ENCODE measurements at places on chromosomes 5 and 9.

GRCh38 chr5:32201122-32201753, 27.1 kb upstream of the GOLPH3 start:
- no peak for DNase-seq

DNA sequence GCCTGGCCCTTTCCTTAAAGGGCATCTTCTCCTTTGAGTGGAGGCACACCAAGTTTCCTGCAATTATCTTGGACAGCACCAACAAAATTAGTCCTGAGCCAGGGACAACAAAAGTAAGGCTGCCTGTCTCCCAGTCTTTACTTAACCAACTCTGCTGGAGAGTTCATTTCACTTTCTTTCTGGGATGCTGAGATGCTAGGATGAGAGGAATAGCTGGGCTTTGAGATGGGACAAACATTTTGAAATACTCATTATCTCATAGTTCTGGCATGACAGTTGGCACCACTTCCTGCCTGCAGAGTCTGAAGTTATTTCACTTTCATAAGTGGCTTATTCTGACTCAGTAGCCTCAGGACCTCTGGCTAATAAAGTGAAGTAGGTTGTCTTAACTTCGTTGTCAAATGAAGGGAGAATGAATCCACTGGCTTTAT, 157.0 kb downstream of the C9orf152 start:
- DNase-seq: no peak

GRCh38 chr5:139422307-139422893, 16.9 kb downstream of the DNAJC18 start:
- DNase-seq: peak; percentile 54

DNA sequence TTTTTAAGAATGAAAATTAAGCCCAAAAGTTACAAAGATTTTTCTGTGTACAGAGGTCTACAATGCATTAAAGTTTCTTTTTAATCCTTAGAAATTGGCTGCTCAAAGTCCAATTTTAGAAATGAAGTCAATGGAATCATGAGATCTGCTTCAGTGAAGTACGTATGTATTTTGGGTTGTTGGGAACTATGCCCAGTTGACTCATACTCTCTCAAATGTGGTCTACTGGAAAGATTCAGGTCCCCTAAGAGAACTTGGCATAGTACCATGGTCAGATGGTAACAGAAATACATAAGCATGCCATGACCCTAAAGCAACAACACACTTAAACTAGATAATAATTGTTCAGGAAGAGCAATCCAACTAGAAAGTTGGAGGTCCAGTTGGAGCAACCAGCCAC, 23.0 kb downstream of the FBLL1 start:
- no peak for DNase-seq

DNA sequence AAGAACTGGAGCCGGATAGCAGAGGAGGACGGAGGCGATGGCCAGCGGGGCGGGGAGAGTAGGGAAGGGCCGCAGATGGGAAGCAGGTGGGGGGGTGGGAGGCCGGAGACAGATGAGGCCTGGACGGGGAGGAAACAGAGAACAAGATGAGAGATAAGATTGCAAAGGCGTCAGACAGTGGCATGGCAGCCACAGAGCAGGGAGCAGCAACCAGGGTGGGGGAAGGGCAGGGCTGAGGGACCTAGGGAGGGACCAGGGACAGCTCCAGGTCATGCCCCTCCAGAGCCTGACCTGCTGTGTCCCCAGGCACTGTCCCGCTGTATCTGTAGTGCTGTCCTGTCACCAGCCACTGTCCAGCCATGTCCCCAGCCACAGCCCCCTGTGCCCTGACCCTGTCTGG, 49.6 kb upstream of the LMX1B start:
- no peak for DNase-seq

DNA sequence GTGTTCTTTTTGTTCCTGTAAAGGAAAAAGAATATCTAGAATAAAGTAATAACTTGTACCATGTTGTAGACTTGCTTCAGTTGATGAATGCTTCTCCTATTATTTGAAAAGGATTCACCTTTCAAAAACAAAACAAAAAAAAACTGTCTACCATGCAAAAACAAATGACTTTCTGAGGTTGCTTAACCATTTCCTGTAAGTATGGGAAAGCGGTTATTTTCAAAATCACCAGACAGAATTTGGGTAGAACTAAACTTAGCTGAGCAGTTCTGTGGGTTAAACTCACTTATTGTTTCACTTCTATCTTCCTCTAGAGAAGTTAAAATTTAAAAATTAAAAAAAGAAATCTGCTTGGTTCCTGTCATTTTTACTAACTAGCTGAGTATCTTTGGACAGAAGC, 25.2 kb downstream of the LNPEP start:
- DNase-seq: no peak

DNA sequence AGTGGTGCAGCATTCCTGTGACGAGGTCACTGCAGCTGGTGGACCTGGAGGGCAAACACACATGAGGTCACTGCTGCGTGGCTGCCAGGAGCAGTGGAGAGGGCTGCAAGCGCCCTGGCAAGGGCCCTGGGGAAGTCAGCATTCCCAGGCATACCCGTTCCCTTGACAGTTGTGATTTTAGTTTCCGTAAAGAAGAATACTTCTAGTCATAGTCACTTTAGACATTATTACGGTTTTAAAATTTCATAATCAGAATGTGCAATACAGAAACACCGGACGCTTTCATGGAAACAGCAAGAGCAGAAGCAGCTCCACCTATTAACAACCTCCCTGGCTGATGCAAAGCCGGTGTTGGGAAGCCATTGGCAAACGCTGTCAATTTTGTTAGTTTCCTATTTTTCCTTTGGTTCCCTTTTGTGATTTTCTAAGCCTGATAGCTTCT, 129.8 kb downstream of the GADD45G start:
- DNase-seq: no peak

DNA sequence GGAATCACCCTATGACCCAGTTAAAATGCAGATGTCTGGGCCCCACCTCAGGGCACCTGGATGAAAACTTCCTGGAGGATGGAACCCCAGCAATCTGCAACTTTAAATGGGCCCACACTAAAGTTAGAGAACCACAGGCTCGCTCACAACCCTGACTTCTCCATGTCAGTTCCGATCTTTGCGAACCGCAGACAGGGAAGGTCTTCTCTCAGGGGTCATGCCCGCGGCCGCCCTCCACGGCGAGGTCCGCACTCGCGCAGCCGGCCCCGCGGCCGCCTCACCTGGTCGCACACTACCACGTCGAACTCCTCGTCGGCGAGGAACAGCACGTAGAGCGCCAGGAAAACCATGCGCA, 499 bp downstream of the ALG2 start:
- no peak for DNase-seq

GRCh38 chr5:76617229-76617628, 6.0 kb downstream of the F2RL2 start:
- no peak for DNase-seq

DNA sequence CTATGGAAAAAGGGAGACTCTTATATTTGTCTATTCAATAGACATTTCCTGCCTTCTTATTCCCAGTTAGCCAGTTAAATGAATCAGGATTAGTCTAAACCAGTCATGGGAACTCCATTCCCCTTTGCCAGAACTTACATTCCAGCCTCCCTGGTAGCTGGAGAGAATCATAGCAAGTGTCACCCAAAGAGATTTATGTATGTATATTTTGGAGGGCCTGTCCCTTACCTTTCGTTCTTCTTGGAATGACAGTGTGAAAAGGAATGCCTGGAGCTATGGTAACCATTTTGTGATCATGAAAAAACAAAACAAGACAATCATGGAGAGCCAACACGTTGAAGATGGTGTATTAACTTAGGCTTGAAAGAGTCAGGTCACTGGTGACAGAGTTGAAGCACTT, 627.7 kb downstream of the CCDC171 start:
- no peak for DNase-seq

- no peak for DNase-seq
These were observed 12.5 kb downstream of the NR3C1 start for GRCh38 chr5:143390941-143391340.

GRCh38 chr9:93003552-93004407, 54.7 kb upstream of the SUSD3 start:
- peak; percentile 86 for DNase-seq

DNA sequence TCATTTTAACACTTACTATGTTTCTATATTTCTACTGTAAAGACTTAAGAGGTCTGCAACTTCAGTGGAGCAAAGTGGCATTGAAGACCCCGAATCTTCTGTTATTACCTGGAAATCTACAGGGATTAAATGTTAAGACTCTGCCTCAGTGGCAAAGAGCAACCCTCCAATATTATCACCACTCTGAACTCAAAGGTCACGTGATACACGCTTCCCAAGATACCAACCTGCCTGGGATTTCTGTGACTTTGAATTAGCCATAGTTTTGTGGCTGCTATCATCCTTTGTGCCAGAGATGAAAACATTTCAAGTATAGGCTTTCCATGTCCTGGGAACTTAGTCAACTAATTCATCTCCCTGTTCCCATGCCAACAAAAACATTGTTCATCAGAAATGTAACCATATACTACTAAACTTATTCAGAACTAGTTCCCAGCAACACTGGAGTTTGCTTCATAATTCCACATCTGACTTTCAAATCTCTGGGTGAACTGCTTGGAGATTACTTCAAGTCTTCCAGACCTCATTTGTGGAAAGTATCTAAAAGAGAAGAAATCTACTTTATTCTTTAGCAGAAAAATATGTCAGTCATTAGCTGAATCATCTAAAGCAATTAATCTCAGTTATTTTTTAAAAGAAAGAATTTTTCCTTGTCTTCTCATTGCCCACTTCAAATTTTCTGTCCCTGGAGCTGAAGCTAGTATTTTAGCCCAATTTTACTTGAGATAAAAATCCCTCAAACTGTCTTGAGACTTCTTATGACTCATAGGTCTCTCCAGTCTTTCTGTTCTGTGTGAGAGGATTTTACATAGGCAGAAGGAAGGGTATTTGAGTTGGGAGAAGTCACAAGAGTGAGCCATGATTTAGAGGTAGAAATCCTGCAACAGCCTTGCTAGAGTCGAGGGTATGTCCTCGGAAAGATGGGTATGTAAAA, 83.0 kb downstream of the ZNF462 start:
- DNase-seq: no peak

DNA sequence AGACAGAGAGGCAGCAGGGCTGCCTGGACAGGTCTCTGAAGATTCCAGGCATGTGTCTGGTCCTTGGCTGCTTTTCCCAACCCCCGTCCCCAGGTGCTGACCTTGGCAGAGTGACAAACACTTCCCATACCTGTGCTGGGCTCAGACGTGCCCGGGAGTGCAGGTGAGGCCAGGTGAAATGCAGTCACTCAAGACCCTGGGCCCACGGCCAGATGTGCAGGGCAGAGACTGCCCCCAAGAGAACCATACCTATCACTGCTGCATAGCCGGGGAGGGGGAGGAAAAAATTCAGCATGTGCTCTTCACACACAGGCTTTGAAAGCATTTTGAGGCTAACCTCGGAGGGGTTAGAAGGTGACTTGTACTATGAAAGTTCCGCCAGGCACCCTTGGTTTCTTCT, 22.6 kb downstream of the CCNJL start:
- peak; percentile 13 for DNase-seq

DNA sequence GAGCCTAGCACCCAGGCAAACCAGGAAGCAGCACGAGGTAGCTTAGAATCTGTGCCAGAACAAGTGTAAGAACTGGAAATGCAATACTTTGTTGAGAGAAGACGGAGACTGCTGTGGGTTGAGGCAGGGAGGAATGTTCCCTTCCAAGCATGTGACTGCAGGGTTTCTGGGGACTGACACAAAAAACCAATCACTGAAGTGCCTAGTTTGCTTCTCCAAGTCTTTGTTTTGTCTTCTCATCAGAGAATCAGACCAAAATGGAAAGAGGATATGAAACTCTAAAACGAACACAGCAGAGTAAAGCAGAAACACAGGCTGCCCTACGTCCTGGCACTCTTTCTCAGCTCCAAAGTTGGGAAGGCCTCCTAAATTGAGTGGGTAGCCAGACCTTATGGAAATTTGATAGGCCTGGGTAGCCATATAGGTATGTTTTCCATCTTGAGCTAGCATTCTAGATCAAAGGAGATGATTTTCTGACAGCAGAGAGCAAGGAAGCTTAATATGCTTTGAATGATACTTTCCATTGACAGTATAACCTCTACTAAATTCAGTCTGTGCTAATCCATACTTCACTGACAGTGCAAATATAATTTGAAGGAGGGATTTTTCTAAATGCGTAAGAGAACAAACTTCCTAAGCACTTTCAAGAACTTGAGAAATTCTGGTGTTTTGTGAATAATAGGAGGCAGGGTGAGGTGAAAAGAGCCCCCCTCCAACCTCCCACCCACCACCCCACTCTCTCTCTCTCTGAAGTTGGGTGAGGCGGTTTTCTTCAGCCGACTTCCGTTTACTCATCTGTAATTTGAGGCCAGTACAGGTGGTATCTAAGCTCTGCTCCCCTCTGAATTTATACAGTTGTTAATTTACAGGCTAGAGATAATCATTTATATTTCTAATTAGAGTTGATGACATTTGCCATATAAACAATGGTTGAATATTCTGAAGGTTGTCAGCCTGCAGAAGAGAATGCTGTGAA, 5.5 kb downstream of the ADRB2 start:
- no peak for DNase-seq

DNA sequence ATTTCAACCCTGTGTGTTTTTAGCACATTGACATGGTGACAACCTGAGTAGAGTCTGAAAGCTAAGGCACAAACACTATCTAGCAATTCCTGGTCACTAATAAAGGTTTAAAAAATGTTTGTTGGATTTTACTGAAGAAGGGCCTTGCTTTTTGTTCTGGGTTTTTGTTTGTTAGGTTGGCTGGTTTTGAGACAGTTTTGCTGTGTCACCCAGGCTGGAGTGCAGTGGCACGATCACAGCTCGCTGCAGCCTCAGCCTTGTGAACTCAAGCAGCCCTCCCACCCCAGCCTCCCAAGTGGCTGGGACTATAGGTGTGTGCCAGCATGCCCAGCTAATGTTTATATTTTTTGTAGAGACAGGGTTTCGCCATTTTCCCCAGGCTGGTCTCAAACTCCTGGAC, 39.0 kb downstream of the PRKACG start:
- no peak for DNase-seq

- no peak for DNase-seq
These were observed 752.8 kb upstream of the ADAMTS16 start for GRCh38 chr5:4387290-4387689.

DNA sequence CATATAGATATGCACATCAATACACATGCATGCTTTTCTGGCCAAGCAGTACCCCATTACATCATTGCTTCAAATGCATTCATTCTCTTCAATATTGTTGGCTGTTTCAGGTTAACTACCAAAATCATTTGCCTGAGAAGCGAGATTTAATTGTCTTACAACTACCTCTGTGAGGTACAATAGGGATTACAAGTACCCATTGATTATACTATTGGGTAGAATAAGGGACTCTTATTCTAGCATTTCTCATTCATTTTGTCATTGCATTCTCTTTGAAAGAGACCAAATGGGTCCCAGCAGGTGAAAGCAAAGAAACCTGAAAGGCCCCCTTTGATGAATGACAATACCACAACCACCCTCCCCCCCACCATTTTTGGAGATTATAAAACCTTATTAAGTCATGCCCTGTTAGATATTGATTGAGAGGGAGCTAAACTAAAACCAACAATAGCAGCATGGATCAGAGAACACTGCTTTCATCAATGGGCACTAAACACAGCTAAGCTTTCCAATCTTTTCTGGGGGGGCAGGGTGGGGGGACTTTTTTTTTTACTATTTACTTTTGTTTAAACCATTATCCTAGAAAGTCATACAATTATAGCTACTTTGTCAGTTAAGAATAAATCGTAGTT, 375.0 kb upstream of the CCNH start:
- no peak for DNase-seq

Data from NCI-H510A treated with DMSO at 0.1 percent for 48 hours (cell line).